ENCODE measurements at places on chromosomes 2 and 18.

GRCh38 chr2:241798631-241799521 is 10.1 kb upstream of the NEU4 start:
- peak; percentile 18 for DNase-seq

GRCh38 chr2:148899638-148900318 is 24.8 kb downstream of the KIF5C start:
- no peak for DNase-seq

- DNase-seq, result no peak
These were observed 157.8 kb downstream of the LDLRAD4 start for GRCh38 chr18:13376298-13376840.

- DNase-seq, result no peak
These were observed 142.8 kb downstream of the ANKRD44 start for GRCh38 chr2:197167608-197168314.

DNA sequence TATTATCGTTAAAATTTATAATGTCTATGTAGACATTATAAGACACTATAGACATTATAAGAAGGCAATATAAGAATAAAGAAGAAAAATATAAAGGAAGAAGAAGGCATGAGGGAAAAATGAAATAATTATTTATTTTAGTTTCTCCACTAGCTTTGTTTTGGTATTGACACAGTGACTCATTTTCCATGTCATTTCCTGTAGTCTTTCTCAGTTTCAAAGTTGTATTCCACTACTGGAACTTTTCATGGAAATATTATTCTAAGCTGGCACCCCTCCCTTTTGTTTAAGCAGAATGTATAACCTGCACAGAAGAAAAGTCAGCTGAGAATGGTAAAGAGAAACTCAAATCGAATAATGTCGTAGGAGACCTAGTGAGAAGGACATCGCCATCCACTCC is 234.2 kb upstream of the NETO1 start:
- no peak for DNase-seq

DNA sequence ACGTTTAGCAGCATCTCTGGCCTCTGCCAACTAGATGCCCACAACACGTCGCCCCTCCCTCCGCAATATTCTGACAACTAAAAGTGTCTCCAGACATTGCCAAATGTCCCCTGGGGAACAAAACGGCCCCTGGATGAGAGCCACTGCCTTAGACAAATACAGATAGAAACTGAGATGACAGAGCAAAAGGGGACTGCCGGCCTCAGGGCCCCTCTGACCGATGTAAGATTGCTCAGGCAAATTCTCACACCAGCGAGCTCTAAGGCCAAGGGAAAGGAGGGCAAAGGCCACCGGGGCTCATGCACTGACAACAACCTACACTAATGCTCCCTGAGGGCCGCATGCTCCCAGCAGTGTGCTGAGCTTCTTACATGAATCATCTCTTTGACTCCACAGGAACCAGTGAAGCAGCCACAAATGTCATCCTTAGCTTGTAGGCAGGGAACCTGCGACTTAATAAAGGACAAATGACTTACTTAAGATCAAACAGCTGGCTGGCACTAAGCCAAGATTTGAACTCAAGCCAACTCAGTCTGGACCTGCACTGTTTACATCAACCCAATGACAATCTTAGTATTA is 228.5 kb downstream of the TTC32 start:
- DNase-seq, result no peak

Data from 8988T (cell line).